ENCODE measurements at places on chromosomes 1 and 21.

DNA sequence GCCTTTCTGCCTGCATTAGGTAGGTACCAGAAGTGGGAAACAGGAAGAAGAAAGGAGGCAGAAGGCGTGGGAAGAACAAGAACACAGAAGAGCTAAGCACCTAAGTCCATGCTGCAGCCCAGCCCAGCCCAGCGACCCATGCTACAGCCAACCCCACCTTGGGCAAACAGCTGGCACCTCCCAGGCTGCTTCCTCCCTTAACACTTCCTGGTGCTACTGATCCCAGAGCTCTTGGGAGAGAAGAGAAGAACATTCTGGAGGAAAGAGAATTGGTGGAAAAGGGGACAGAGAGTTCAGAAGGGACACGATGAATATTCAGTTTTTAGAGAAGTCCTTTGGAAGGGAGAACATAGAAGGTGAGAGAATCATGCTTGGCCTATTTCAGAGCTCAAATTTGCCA, 28.5 kb downstream of the PLEKHA6 start:
- DNase-seq = no peak

DNA sequence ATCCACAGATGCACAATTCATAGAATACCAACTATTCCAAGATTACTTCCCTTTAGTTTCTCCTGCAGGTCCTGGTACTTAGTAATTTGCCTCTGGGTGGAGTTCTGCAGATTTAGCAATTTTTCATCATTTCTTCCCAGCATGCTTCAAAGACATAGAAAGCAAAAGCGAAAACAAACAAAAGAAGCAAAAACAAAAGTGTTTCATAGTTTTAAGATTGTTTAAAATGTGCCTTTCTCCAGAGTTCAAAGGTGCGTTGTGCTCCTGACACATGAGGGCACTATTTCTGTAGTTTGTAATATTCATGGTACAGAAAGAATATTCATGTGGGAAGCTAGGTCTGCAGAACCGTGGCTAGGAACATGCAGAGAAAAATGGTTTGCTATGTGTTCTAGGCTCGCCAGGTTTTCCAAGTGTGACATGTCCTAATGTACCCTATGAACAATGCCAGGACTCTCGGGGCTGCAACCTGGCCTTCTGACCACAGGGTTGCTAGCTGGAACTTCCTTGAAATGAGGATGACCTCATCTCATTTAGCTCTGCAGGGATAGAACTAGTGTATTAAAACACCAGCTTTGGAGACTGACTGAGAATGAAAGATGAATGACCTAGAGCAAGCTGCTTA, 30.0 kb upstream of the RCSD1 start:
- DNase-seq = no peak

DNA sequence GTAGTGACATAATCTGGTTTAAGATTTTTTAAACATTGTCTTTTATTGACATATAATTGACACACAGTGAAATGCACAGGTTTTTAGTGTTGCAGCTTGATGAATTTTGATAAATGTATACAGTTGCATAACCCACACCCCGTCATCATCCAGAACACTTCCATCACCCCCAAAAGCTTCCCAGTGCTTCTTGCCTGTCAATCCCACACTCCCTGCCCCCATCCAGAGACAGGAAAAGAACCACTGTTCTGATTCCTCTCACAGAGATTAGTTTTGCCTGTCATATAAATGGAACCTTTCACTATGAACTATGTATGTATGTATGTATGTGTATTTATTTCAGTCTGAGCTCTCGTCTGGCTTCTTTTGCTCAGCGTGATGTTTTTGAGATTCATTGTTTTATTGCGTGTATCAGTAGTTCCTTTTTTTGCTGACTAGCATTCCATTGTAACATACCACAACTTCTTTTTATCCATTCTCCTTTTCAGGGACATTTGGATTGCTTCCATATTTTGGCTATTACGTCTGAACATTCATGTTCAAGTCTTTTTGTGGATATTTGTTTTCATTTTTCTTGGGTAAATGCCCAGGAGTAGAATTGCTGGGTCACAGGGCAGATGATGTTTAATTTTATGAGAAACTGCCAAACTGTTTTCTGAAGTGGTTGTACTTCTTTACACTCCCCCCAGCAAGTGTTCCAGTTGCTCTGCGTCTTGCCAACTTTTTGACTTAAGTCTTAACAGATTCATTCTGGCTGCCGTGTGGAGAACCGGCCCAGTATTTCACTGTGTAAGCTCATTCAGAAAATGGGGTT, 8.7 kb downstream of the UBIAD1 start:
- no peak for DNase-seq

DNA sequence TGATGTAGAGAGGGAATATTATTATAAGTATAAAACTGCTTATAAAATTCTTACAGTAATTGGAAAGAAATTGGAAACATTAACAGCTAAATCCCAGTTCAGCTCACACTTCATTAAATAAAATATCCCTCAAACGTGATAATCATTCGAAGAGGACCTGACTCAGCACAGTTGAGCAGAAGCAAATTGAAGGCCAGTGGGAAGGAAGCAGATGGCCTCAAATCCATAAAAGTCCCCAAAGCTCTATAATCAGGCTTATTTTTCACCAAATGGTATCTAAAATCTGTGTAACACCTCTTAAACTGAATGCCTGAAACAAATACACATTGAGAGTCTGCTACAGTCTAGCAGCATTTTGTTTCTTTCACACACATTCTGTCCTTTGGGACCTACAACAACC, 106.8 kb downstream of the TENT5C start:
- no peak for DNase-seq

DNA sequence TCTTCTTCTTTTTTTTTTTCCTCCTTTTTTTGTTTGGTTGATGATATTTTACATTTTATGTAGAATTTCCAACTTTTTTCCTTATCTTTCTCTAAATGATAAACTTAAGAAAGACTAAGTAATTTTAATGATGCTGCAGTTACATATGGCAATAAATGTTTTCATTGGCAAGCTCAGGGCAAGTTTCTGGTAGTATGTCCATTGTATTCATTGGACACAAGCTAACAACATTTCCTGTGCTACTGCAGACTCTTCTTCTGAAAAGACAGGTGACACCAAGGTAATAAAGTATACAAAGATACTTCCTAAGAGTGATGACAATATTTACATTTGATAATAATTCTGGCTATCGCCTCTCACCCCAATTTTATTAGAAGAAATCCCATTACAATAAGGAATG, 219.2 kb upstream of the NFIA start:
- no peak for DNase-seq

GRCh38 chr21:24423546-24423945, 1183.7 kb downstream of the MRPL39 start:
- no peak for DNase-seq

- no peak for DNase-seq
Measured at GRCh38 chr1:153432874-153433681, 16.8 kb downstream of the S100A7A start.

GRCh38 chr1:178497903-178498478, 1.2 kb upstream of the CLEC20A start:
- DNase-seq = no peak

DNA sequence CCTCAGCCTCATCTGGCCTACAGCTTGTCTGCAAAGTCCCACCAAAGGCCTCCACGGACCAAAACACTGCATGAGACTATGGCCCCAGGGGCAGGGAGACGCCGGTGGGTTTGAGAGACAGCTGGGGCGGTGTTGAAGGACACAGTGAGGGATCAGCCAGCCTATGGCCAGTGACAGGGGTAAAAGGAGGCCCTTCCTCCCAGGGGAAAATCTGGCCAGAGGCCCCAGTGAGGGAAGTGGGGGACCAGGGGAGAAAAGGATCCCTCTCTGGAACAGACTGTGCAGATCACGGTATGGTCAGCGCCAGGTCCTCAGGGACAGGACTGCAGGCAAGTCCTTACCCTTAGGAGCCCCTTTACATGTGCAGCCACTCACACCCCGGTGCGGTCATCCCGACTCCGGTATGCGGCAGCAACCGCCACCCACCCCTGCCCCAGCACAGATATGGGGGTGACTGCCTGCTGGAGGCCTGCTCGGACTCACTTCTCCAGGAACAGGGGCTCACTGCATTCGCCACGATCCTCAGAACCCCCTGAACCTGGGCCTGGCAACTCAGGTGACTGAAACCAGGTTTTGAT, 1.3 kb downstream of the CERS2 start:
- DNase-seq = no peak

DNA sequence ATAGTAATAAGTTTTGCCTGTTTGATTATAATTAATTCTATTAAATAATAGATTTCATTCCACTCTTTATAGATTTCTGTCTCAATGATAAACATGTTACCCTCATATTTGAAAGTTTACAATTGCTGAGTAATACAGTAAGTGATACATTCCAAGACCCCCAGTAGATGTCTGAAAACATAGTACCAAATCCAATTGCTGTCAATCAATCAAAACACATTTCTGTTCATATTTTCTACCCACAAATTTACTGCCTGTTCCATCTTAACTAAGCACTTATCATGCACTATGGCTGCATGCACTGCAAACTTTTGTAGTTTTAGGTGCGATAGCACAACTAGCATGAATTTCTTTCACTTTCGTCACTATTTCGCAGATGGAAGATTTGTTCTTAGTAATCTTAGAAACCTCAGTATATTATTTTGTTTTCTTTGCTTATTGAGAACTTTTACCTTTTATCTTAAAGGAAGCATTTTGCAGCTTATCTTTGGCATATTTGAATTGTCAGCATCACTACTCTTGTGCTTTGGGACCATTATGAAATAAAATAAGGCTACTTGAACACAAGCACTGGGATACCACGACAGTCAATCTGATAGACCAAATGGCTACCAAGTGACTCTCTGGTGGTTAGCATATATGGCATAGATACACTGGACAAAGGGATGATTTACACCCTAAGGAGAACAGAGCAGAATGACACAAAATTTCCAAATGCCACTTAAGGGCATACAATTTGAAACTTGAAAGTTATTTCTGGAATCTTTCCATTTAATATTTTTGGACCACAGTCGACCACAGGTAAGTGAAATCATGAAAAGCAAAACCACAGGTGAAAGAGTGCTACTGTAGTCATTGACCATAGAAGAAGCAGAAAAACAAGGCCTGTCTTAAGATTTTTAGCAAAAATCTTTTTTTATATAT, 67.6 kb downstream of the RGS13 start:
- no peak for DNase-seq

DNA sequence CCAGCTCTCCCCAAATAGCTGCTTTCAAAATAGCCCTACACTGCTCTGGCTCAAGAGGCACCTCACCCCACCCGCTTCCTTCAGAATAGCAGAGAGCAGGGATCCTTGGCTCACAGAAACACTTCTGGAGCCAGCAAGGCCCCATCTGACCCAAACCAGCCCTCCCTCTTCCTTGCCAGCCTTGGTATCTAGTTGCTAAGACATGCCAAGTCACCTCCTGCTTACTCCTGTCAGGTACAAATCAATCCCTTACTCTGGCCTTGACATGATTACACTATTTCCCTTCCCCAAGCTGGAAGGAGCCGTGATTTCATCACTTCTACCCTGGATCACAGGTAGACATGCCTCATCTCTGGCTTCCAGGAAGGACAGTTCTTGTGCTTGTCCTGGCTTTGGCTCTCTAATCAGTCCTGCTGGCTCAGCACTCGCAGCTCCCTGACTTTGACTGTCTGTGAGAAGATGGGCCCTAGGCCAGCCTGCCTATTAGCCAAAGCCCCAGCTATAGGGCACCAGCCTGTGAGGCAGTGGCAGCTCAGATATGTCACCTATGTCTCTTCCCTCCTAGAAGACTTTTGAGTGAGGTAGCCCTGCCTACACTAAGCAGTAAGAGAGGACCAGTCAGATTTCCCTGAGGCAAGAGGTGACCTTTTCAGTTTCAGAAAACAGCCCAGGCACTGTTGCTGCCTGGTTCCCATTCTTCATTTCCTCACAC, 8.9 kb upstream of the MUTYH start:
- DNase-seq = no peak

DNA sequence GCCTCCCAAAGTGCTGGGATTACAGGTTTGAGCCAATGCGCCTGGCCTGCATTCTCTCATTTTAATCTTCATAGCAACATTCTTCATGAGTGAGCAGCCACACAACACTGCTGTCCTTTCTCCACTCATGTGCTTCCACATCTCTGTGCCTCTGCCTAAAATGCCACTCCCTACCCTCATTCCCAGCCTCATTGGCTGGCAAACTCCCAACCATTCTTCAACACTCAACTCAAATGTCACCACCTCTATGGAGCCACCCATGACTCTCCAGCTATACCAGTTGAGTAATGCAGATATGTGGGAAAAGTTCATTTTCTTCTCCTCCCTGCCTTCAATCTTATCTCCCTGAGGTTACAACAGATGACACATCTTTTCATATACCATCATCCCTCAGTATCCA, 53.9 kb upstream of the ZC3H12A start:
- no peak for DNase-seq

DNA sequence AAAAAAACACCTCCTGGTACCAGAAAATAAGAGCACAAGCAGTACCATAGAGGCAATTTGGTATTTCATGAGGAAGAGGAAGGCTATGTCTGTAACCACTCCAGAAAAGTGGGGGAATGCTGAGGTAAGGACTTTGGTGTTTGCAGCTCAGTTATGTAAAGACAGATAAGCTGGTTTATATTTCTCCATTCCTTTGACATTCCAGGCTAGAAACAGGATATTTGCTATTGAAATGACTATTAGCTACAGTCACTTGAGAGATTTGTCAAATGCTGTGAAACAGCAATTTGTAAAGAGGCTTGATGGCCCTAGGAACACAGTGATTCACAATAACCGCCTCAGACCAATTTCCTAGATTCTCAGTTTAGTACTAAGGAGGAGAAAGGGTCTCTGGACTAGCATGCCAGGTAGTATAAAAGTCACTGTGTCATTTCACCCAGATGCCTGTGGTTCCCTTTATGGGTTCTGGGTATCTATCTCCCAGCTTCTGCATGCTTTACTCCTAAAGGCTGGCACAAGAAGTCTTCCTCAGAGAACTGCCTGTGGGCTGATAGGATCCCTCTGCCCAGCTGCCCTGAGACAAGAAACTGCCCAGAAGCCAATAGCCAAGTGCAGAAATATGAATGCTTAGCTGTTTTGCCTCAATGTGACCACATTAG, 80.5 kb downstream of the VCAM1 start:
- DNase-seq = no peak

DNA sequence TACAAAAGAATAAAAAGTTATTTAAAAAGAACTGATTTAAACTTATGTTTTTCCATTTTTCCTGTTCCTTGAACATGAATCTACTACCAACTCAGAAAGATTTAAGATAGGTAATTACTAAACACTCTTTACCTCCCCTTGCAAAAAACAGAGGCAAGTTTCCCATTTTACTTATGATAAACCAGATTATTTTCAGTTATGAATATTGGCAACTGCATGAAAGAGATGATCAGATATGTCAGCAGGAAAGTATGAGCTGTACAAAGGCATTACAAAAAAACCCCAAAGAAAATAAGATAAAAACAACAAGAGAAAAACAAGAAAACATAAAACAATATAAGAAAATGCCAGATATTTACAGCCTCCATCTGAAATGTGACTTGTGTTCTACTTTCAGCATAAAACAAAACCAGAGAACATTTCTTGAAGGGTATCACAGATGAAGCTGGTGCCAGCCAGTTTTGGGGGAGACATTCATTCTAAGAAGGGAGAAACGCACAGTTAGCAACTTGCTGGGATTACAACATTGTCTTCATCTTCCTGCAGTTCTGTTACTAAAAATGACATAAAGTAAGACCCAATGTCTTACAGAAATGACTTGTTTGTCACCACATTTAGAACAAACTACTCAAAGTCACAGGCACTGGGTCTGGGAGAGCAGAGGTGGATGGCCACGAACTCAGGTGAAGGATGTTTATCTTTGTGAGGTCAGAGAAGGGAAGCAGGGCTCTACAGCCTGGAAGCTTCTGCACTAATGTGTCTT, 19.1 kb downstream of the ZC3H12A start:
- DNase-seq = no peak

GRCh38 chr1:218254296-218254946, 30.7 kb upstream of the RRP15 start:
- DNase-seq = no peak

GRCh38 chr1:156925154-156926010, 5.0 kb downstream of the LRRC71 start:
- no peak for DNase-seq
